ENCODE measurements at places on chromosomes 16 and 17. TPM values are rescaled to one million over a fixed set of nuclear protein-coding genes. Genes with fewer than 3 reads are reported as not detected.

Gene CDRT15L2
- total RNA-seq = not detected

Gene HID1
- 7.3 TPM for total RNA-seq

Gene MYH13
- total RNA-seq = not detected

GRCh38 chr16:78154729-78155461, 55.4 kb downstream of the WWOX start:
- H3K27me3 ChIP-seq = no peaks in the 10 kb centered on the region
- no peaks in the 10 kb centered on the region for H3K36me3 ChIP-seq
- no peak overlapping the region for H3K4me3 ChIP-seq
- peaks cover 7% of the 10 kb centered on the region for H3K4me1 ChIP-seq
- DNase-seq = no peak

- peaks cover 54% of the 10 kb centered on the region for H3K27me3 ChIP-seq
- no peaks in the 10 kb centered on the region for H3K4me1 ChIP-seq
- no peaks in the 10 kb centered on the region for H3K36me3 ChIP-seq
Measured at GRCh38 chr16:3952737-3953131, 72.2 kb upstream of the CREBBP start.

- H3K4me3 ChIP-seq = peak within 1 kb of the TSS; percentile 97
- peaks cover 38% of the 10 kb centered on the region for H3K27me3 ChIP-seq
- DNase-seq = peak; percentile 85
- H3K36me3 ChIP-seq = no peaks in the 10 kb centered on the region
Measured at GRCh38 chr17:1627982-1628855, at the start of gene SLC43A2. SLC43A2 (minus strand) TSS chr17:1628834; CDS start chr17:1627874, 960 bp downstream.

GRCh38 chr16:11589198-11589550, 2.5 kb upstream of the LITAF start:
- DNase-seq = no peak
- H3K27me3 ChIP-seq = no peaks in the 10 kb centered on the region
- peak overlapping the region; percentile 25 for H3K27ac ChIP-seq

Measured in activated T-cell treated with anti-CD3 and anti-CD28 coated beads, Interleukin-2, amount 50 U/mL, for 72 hours (primary cell).